ENCODE measurements at places on chromosomes 5 and 9. TPM values are rescaled to one million over a fixed set of nuclear protein-coding genes. Genes with fewer than 3 reads are reported as not detected.

The PTGS1 gene
- 1.4 TPM for total RNA-seq

The HMCN2 gene
- 0.46 TPM for total RNA-seq

The PTGDS gene
- total RNA-seq, result 93.2 TPM

The CER1 gene
- total RNA-seq, result 0.69 TPM

The ENHO gene
- total RNA-seq, result 58.8 TPM

The TAF11L5 gene
- total RNA-seq, result not detected

The PSMB7 gene
- 172 TPM for total RNA-seq

The STK32A gene
- total RNA-seq, result 25.4 TPM

The RAB3C gene
- total RNA-seq, result 230 TPM

The IL4 gene
- total RNA-seq, result not detected

The FOXD4L6 gene
- total RNA-seq, result 0.46 TPM

The SPINK4 gene
- total RNA-seq, result not detected

The FBN2 gene
- total RNA-seq, result 9.0 TPM

The RUFY1 gene
- 31.1 TPM for total RNA-seq
